ENCODE measurements at places on chromosomes 6 and 20. TPM values are rescaled to one million over a fixed set of nuclear protein-coding genes. Genes with fewer than 3 reads are reported as not detected.

The TENT5A gene
- 22.9 TPM for total RNA-seq

The PRSS35 gene
- 5.2 TPM for total RNA-seq

The RAB23 gene
- 63.5 TPM for total RNA-seq

The ROS1 gene
- 0.32 TPM for total RNA-seq

The MYH7B gene
- under 0.01 TPM for total RNA-seq

The ID4 gene
- 2.2 TPM for total RNA-seq

The TMEM244 gene
- total RNA-seq = not detected

The EDEM2 gene
- total RNA-seq = 37.6 TPM

The SLC35D3 gene
- not detected for total RNA-seq

The ZNF311 gene
- 0.97 TPM for total RNA-seq

The NRSN1 gene
- not detected for total RNA-seq

The TCEA2 gene
- total RNA-seq = 20.7 TPM

The LY6G6D gene
- not detected for total RNA-seq

The GPR63 gene
- 0.32 TPM for total RNA-seq

The BPIFB1 gene
- total RNA-seq = not detected

The SNAP25 gene
- total RNA-seq = 8.6 TPM

The TDP2 gene
- total RNA-seq = 22.9 TPM

The TUBB1 gene
- total RNA-seq = not detected

The KIAA1755 gene
- 0.64 TPM for total RNA-seq

The CENPW gene
- total RNA-seq = 12.5 TPM

The TSPO2 gene
- total RNA-seq = not detected

The SYCP2 gene
- 3.0 TPM for total RNA-seq

The GABRR2 gene
- total RNA-seq = 0.32 TPM

The CUL7 gene
- total RNA-seq = 54.8 TPM

The C6orf15 gene
- not detected for total RNA-seq

The ETV7 gene
- total RNA-seq = 0.32 TPM

The CYP39A1 gene
- 2.6 TPM for total RNA-seq

The ZGPAT gene
- total RNA-seq = 19.4 TPM

The DNAAF9 gene
- total RNA-seq = 20.3 TPM

The CRYBG1 gene
- total RNA-seq = 8.1 TPM

The CDKN1A gene
- 522 TPM for total RNA-seq

The KCNB1 gene
- not detected for total RNA-seq

The DOK5 gene
- 1.3 TPM for total RNA-seq

The AMD1 gene
- total RNA-seq = 123 TPM

The PPP1R3G gene
- total RNA-seq = 1.3 TPM

The RBM39 gene
- 279 TPM for total RNA-seq

The SLC35F1 gene
- under 0.01 TPM for total RNA-seq

The OR2J3 gene
- total RNA-seq = not detected

The PTPRA gene
- total RNA-seq = 41.5 TPM

The FAM184A gene
- total RNA-seq = under 0.01 TPM

The TRIM40 gene
- total RNA-seq = not detected

The NRM gene
- 3.5 TPM for total RNA-seq

The SUMO4 gene
- 2.6 TPM for total RNA-seq

The SNAI1 gene
- total RNA-seq = 1.3 TPM

The RAET1E gene
- total RNA-seq = under 0.01 TPM

The CST11 gene
- total RNA-seq = not detected

The HSPA1B gene
- 148 TPM for total RNA-seq

The CST5 gene
- total RNA-seq = not detected

The CD24 gene
- 1.3 TPM for total RNA-seq

The PTCHD4 gene
- 4.2 TPM for total RNA-seq

The PROKR2 gene
- not detected for total RNA-seq

The CASS4 gene
- total RNA-seq = 3.5 TPM

The CCM2L gene
- not detected for total RNA-seq

The CHD6 gene
- total RNA-seq = 32.5 TPM

The ECT2L gene
- not detected for total RNA-seq

The PEX7 gene
- total RNA-seq = 7.4 TPM
